Urinary bladder (tissue), 4 donors: ENCODE measurements at places on chromosomes 2 and 18. TPM values are rescaled to one million over a fixed set of nuclear protein-coding genes. Genes with fewer than 3 reads are reported as not detected.

Gene PLGLB2
- 1.2 TPM for polyA plus RNA-seq

Gene UGT1A5
- not detected for polyA plus RNA-seq

Gene EHD3
- polyA plus RNA-seq = 8.5 TPM

Gene TRIM43
- not detected for polyA plus RNA-seq

Gene FOSL2
- polyA plus RNA-seq = 112 TPM

Gene ESPNL
- polyA plus RNA-seq = 0.23 TPM
